CD4-positive, alpha-beta T cell (primary cell): ENCODE measurements at places on chromosomes 12 and 14. TPM values are rescaled to one million over a fixed set of nuclear protein-coding genes. Genes with fewer than 3 reads are reported as not detected.
A peak's percentile ranks its signal among the peaks of the same experiment; 100 is the strongest.

Gene TMPRSS12
- not detected for total RNA-seq

Gene PLEK2
- total RNA-seq: 1.4 TPM

Gene SLC38A1
- total RNA-seq: 346 TPM

Gene KLHL33
- 0.19 TPM for total RNA-seq

Gene PPP1R13B
- 14.3 TPM for total RNA-seq

Gene VASH1
- 9.2 TPM for total RNA-seq

GRCh38 chr12:46832130-46832704 is 6.4 kb upstream of the SLC38A4 start:
- DNase-seq: no peak

GRCh38 chr14:21672116-21672515 is 1.5 kb downstream of the OR4E1 start:
- DNase-seq: no peak

DNA sequence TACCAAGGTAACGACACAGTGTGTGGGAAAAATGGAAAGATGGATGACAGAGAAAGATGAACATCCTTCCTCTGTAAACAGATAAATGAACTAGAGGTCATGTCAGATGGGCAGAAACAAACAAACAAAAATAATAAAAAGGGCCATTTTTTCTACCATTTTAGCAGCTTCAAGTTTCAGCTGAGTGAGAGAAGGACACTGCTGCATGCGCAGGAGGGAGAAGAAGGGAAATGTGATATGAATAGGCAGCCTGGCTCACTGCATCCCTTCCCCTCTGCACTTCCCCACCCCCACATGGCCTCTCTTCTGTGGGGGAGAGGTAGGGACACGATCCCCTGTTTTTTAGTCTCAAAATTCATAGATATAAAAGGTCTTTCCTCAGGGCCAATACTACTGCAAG is 492.0 kb downstream of the NELL2 start:
- no peak for DNase-seq

GRCh38 chr12:51115533-51115932 is 32.1 kb upstream of the CSRNP2 start:
- no peak for DNase-seq

DNA sequence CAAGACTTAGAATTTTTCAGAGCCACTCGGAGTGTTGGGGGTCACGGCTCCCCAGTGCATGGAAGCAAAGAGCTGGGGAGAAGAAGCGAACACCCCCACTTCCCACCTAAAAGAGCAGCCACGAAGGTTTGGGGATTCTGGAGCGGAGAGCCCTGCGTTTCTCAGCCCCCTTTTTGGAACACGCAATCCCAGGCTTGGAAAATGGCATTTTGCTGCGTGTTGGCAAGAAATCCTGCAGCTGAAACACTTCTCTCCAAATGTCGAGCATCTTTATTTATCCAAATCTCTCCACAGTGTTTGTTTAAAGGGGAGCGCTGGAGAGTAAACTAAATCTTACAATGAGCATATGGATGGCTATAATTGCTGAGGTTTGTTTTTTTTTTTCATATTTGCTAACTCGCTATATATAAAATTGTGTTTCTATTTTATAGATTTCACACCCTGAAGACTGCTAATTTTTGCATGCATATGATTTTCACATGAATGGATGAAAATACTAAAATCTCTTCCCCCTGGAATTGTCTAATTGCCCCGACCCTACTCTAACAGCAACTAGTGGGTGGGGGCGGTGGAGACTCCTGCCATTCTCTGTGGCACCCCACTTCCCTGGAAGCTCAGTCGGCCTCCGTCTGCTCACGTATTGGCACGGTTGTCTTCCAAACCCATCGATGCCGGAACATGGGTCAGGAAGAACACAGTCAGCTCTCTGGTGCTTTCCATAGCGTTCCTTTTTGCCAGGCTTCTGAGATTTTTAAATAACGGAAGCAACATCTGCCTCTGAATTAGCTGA is 120.5 kb downstream of the GCH1 start:
- no peak for DNase-seq

DNA sequence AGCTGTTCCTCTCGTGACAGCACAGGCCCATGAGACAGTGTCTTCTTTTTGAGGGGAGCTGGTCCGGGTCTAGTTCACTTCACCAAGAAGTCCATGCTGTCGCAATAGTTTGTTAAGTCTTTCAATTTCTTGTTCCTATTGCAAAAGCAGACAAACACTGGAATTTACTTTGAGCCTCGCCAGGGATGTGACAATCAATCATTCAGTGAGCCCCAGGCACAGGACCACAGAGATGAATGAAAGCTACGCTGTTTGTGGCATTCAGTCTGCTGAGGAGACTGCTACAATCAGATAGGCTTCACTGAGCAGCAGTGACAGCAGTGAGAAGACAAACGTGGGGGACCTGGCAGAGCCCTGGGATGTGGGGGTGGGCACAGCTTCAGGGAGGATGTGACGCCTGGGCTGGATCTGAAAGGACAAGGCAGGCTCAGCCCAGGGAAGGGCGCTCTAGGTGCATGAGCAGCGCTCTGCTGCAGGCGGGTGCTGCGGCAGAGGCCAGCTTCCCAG is 35.5 kb downstream of the TCTN1 start:
- no peak for DNase-seq

DNA sequence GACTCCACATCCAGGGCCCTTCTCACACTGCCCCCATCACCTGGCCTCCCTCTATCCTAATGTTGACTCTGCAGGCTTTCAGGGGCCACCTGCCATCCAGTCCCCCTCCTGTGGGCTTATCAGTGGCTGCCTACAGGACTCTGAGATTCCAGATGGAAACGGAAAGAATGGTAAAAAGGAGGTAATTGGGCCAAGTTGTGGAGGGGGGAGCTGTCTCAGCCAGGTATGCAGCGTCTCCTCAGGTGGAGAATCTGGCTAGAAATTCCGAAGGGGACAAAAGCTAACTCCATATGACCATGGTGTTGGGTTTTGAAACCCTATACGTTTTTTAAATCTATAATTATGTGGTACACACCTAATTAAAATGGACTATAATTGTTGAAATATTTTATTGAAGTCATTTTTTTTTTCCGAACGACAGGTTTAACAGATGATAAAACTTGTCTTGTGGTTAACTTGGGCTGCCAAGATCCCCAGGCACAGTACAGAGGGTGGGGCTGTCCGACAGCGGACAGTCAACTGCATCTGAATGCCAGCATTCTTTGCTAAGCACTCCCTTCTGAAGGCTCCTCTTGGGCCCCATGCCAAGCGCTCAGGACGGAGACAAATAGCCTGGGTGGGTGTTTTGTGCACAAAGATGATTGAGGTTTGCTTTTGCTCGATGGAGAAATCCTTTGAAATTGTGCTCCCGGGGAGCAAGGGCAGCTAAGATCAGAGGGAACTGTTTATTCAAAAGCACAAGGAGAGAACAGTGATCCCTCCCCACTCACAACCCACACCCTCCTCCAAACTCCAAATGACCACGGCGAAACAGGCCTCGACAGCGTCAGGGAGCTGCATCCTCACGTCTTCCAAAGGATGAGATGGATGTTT is 365.6 kb downstream of the BCL11B start:
- no peak for DNase-seq

DNA sequence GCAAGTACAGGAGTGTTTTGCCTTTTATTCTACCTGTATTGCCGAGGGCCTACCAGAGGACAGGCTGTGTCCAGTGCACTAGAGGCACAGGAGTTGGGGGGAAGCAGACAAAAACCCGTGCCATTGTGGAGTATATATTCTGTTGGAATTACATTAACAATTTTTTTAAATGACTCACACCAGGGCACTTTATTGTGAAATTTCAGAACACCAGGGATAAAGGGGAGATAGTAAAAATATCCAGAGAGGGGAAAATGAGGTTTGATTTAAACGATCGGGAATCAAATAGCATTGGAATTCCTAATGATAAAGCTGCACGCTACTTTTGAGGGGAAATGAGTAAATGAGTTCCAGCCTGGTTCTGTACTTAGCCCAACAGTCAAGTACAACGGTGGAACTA is 123.2 kb downstream of the PELI2 start:
- no peak for DNase-seq

DNA sequence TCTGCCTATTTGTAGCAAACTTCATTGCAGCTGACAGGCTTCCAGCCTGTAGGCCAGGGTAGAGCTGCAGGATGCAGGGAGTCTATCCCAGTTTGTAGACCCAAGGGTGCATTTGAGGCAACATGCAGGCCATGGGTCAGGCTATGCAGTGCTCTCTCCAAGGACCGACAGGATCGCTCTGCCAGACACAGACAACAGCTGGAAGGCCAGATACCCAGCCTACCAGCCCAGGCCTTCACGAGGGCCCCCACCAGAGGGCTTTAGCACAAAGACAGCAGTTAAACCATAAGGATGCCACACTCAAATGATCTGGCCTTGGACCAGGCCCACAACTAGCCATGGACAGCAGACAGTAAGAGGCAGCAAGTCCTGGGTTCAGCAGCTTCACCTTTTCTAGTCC is 10.3 kb downstream of the KCTD10 start:
- DNase-seq: no peak

DNA sequence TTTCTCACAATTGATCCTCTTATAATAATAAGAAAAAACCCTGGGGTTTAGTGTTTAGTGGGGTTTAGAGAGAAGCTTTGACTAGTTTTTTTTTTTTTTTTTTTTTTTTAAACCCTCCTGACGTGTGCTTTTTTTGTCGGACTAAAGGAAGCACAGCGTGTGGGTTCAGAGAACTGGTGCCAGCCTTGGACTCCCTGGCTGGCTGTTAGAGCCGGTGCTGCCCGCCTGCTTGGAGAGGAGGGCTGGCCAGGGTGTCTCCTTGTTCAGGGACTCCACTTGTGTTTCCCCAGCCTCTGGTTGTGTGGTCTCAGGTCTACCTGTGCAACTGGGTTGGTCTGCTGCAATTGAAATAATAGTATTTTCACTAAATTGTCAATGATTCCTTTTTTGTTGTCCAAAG is 54.1 kb upstream of the ASPG start:
- DNase-seq: no peak

DNA sequence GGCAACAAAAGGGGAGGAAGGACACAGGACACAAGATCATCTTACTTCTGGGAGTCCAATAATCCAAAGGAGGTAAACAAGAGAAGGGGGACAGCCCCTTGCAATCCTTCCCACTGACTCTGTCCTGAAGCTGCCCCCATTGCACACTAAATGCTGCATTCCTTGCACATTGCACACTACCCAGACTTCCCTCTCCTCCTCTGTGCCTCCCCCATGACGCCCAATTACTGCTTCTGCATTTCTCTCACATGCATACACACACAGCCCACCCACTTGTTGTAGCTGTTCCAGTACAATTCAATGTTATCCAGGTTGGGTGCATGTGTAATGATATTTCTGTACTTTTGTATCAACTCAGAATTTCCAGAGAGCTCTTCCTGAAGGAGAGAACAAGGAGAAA is 5.5 kb downstream of the NDRG2 start:
- no peak for DNase-seq

- DNase-seq: peak; percentile 15
Observed at GRCh38 chr12:12717586-12718380, 615 bp downstream of the CDKN1B start.

DNA sequence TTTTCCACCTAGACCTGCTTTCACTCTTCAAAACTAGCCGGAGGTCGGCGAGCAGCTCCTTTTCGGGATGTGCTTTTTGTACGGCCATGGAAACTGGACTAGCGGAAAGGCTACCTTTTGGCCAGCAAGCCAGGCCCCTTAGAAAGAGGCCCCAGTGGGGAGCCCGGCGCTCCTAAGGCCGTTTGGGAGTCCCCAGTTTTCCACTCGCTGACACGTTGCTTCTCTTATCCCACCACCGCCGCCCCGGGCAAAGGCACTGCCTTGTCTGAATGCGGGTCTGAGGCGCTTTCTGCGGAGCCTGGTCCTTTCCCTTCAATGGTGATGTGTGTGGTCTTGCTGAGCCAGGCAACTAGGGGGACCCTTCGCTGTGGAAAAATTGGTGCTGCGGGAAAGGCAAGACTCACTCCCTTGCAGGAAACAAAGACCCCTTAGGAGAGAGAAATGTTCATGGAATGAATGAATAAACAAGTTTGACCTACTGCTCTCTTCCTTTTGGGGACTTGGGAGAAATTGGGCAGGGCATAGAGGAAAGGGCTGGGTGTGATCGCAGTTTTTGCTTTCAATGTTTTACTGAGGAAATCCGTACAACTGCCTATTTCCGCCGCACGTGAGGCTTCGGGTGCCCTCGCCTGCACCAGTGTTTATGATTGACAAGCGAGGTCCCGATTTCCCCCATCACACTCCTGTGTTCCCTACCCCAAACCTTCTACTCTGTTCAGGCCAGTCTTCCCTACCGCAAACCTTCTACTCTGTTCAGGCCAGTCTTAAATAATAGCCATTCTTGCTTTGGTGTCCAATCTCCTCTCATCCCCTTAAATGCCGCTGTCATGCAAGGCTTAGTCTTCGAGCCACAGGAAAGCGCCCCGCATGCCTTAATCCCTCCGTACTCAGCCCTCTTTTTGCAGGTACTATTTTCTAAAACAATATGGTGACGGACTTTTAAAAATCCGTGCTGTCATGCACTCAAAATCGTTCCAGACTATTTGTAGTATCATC is 1.0 kb upstream of the SLC38A2 start:
- DNase-seq: peak; percentile 65

- no peak for DNase-seq
Observed at GRCh38 chr12:1922985-1923384, 4.5 kb upstream of the CACNA2D4 start.

DNA sequence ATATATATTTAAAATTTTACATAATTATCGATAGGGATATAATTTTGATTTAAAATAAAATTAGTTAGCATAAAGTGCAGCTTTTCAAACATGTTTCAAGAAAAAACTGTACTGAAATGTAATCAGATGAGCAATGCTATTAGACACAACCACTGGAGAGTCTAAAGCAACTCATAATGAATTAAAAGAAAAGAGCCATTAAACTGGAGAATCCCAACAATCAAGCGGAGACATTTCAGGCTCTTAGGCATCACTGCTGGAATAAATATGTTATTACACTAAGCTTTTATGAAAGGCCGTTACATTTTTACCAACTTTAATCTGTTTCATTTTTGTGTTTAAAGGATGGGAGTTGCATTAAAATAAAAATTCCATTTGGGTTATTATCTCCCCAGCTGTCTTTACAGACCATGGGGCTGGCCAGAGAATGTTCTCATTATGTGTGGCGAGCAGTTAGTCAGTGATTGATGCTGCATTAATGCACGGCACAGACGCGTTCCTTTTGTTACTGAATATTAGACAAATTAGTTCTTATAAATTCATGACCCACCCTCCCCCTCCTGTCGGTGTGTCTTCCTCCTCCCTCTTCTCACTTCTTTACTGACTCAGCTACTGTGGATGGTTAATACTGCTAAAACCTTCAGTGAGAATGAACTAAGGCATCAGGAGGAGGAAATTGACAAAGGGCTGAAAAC is 156.8 kb downstream of the PDZRN4 start:
- no peak for DNase-seq

DNA sequence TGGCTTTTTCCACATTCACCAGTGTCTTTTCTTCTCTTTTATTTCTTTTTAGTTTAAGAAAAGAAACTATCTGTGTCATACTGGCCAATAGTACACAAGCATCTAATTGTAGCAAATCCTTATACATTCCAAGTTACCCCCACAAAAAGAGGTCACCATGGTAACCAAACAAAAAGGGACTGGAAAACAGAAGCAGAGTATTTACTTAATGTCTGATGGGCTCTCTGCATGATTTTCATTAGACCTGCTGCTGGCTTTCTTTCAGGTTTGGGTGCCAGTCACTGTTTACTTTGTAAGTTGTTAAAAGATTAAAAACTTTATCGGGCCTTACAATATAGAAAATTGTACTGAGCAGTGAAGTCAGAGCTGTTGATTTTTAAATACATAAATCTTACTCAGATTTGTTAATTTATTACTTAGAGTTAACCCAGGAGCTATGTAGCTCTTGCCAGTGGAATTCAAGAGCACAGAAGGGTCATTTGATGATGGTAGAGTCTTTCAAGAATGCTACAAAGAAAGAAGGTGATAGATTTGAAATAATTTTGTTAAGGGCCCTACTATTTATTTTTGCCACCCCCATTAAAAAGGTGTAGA is 123.9 kb downstream of the BRMS1L start:
- no peak for DNase-seq
